GOT3 (cell line): ENCODE measurements at places on chromosomes 6 and 20.

DNA sequence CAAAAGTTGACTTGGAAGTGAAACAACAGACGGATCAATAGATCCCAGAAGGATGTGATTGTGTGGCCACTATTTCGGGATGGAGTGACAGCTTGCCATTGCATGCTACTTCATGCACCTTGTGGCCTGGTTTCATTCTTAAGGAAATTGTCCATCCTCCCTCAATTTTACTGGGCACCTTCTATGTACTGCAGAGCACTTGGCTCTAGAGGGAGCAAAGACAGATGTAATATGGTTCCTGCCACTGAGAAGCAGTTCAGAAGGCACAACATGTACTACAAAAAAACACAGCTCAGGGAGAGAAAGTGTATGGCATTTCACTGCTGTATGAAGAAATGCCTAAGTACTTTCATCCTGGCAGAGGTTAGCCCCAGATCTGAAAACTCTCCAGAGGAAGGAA lies 91.9 kb downstream of the FOXA2 start:
- no peak for DNase-seq

GRCh38 chr20:6921717-6922386 lies 154.4 kb downstream of the BMP2 start:
- no peak for DNase-seq

DNA sequence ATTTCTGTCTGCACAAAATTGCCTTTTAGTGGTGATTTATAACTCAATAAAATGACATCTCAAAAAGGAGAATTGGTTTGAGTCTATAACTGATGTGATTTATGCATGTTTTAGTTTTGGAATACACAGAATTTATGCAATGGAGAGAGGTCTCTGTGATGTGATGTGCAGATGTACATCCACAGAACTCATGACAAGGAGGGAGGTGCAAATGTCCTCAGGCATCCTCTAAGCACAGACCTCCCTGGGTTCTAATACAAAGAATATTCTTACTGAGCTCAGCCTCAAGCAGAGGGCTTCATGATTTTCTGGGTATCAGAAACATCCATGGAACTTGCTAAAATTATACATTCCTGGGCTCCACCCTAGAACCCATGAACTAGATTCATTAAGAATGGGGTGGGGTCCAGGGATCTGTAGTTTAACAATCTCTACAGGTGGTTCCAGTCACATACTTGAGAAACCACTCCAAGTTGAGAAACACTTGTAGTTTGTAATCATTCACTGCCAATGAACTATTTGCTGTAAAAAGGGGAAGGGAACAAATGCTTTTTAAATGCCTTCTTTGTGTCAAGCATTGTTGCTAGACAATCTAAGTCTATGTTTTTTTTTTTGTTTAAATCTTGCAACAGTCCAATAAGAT lies 60.2 kb upstream of the NEDD9 start:
- no peak for DNase-seq

- no peak for DNase-seq
Measured at GRCh38 chr20:35947489-35947888, 6.8 kb downstream of the SCAND1 start.

DNA sequence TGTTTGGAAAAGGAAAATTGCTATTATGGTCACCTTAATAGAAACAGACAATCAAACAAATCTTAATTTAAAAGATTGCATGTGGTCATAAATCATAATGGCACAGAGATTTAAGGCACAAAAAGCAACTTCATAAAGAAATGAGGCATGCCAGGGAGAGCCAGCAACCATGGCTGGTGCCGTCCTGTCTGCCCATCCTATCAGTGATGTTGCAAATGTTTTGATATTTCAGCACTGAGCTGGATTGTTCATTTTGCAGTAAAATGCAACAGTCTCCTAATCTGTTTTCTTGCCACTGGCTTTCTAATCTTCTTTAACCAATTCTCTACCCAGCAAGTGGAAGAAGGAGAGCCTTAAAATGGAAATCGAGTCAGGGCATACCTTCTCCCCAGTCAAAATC lies 249.8 kb downstream of the SAMD5 start:
- DNase-seq = no peak

DNA sequence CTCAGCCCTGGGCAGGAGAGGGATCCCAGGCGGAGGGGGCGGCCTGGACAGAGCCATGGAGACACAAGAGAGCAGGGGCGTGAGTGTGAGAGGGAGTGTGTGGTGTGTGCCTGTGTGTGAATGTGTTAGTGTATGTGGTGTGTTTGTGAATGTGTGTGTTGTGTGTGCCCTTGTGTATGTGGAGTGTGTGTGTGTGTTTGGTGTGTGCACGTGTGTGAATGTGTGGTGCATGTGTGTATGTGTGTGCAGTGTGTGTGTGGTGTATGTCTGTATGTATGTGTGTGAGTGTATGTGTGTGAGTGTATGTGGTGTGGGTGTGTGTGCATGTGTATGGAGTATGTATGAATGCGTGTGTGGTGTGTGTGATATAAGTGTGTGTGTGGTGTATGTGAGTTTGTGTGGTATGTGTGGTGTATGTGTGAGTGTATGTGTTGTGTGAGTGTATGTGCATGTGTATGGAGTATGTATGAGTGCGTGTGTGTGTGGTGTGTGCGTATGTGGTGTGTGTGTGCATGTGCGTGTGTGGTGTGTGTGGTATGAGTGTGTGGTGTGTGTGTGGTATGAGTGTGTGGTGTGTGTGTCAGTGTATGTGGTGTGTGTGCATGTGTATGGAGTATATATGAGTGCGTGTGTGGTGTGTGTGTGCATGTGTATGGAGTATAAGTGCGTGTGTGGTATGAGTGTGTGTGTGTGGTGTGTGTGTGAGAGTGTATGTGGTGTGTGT lies 175.2 kb upstream of the AFDN start:
- no peak for DNase-seq
